Astrocyte of the spinal cord (primary cell): ENCODE measurements at places on chromosomes 6 and 20.

DNA sequence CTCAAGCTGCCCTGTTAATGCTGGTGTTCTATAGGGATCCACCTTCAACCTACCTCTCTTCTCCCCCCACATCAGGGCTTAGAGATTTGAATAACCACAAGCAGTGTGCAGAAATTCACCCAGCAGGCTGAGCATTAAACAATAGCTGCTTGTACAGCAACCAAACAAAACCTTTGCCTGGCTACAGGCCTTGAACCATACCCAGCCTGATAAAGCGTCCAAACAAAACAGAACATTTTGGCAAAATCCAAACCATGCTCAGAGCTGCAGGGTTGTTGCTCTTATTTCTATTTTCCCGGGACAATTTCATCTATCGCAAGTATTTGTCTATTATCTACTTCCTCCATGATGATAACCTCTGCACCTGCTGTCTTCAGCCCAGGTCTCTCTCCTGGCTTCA lies 142.3 kb downstream of the UNC5CL start:
- DNase-seq, result no peak

- DNase-seq, result peak; percentile 38
Observed at GRCh38 chr6:13485923-13486562, 1.4 kb downstream of the GFOD1 start.

- DNase-seq, result peak; percentile 85
Observed at GRCh38 chr6:137811121-137811915, 55.7 kb upstream of the TNFAIP3 start.

- no peak for DNase-seq
Observed at GRCh38 chr20:7257692-7258466, 490.4 kb downstream of the BMP2 start.

DNA sequence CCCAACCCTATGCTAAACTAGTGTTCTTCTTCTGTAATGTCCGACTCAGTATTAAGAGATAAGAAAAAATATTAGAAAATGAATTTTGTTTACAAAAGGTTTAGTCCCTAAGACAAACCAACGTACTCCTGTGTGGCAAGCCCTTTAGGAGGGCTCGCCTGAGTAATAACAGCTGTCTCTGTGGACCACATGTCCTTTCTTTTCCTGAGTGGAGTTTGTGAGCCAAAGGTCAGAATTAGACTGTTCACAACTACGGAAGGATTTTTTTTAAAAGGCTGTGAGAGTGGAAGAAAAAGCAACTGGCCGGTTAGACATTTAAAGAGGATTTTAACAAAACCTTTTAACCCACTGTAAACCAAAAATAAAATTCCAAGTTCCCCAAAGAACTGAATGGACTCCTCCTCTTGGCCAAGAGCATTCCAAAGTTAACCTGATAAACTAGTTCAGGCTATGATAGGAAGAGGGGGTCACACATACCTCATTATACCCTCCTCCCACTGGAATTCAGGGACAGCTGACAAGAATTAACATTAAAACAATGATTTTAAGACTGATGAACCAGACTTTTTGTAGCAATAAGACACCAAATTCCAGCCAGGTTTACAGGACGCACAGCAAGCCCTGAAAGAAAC lies 43.5 kb downstream of the FAM184A start:
- no peak for DNase-seq

- DNase-seq, result no peak
Observed at GRCh38 chr20:52235129-52235528, 43.5 kb upstream of the ZFP64 start.

GRCh38 chr6:20227350-20227749 lies 15.1 kb upstream of the MBOAT1 start:
- no peak for DNase-seq
